ENCODE measurements at places on chromosomes 6 and 20.

DNA sequence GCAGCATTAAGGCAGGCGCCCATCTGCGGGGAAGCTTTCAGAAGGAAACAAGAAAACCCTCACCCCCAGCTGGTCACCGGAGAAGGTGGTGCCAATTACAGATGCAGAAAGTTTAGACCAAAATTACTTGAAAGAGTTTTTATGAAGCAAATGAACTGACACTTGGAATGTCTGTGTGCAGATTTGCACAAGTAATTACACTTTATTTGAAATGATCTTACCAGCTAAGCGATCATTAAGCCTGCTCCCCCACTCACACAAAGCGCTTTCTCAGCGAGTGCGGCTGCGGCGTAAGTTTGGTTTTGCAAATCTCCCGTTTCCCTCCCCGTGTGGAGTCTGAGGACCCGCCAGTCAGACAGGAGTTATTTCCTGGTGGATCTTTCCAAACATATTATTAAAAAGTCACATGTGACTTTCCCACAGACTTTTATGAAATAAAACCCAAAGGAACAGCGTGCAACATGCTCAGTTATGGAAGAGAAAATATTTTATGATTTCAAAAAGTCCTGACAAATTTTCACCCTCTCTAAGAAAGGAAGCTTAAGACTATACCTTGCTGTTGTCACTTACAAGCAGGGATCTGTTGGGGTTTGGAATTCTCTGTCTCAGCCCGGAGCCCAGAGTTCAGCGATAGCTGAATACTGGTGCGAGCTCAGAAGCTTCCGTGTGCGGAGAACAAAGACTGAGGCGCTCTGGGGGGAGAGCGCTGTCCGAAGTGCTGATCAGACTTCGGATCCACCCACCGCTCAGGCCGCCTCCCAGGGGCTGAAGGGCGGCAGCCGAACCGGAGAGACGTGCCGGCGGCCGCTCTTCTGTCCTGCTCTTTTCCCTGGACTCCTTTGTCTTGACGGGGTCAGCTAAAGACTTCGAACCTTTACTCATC lies 2.7 kb upstream of the MYT1 start:
- DNase-seq = no peak

- no peak for DNase-seq
These were observed 13.0 kb downstream of the PXDC1 start for GRCh38 chr6:3738381-3739131.

DNA sequence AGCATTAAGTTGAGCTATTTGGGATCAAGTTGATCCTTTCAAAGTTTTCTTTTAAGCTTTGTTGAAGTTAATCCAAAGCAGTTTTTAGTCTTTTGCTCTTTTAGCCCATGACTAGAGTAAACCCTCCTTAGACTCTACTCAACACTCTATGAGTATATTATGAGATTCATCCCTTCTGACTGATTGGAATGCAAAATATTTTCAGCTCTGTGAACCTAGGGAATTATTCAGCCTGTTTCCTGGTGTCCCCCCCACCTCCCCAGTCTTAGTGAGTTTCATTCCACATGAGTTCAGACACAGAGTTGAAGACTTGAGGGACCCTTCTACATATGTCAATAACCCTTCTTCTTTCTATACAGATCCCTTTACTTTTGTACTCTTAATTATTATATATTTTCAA lies 413.7 kb downstream of the RFPL4B start:
- DNase-seq = no peak

DNA sequence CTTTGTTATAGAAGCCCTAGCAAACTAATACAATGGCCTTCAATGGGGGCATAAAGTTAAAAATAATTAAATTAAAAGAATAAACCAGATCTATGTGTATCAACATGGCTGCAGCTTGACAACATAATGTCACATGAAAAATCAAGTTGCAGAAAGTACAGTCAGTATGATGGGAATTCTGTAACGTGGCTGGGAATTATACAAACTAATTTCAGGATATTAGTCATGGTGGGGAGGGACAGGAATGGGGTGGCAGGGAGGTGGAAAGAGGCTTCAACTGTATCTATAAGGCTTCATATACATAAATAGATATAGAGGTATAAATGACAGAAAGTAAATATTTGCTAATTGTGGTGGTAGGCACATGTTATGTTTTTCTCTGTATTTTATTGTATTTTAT lies 107.1 kb downstream of the UNC5CL start:
- no peak for DNase-seq

GRCh38 chr20:32350421-32350820 lies 7.7 kb upstream of the ASXL1 start:
- DNase-seq = no peak

DNA sequence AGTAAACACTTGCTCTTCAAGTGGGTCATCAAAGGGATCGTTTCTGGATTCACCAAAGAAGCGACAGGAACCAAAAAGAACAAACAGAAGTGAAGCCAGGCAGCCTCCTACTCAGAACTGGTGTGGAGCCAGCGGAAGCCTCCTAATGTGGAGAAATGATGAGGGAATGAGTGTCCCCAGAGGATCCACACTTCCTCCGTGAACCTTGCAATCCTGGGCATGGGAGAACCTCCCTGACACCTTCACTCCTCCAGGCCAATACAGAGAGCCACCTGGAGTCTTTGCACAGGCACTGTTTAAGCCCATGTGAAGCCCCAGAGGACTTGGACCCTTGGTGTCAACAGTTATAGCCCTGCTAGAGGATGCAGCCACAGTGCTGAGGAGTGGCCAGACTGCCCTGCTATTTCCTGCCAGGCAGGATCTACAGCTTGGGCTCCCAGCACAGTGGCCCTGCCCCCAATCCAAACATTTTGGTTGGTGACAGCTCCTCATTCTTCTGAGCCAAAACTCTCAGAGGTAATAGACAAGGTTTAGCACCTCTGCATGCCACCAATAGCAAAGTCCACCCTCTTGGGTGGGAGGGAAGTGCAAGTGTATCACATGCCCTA lies 23.2 kb upstream of the SERINC1 start:
- DNase-seq = no peak

- no peak for DNase-seq
These were observed 3.5 kb downstream of the NUP153 start for GRCh38 chr6:17703256-17703694.

DNA sequence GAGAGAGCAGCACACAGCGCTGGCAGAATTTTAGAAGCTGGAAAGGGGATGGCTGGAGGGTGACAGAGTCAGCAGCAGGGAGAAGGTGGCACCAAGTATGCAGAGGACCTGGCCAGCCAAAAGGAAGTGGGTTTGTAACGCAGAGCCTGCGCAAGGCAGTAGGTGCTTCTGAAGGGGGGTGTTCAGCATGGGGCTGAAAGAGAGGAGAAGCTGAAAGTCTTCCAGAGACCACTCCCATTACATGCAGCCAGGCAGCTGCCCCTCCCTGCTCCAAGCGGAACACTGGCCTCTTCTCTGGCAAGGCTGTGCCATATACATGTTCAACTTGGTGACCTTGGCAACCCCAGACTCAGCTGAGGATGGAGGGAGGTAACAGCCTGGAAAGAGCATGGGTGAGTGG lies 42.1 kb upstream of the TULP1 start:
- no peak for DNase-seq

DNA sequence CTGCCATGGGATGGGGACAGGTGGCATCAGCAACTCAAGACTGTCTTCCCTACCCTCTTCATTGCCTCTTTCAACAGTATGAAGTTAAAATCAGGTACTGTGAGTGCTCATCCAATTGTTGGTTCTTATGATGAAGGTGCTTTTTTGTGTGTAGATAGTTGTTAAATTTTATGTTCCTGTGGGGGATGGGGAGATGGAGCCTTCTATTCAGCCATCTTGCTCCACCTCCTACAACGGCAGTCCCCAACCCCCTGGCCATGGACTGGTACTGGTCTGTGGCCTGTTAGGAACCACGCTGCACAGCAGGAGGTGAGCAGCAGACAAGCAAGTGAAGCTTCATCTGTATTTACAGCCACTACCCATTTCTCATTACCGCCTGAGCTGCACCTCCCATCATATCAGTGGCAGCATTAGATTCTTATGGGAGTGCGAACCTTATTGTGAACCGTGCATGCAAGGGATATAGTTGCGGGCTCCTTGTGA lies 47.8 kb upstream of the TOP1 start:
- no peak for DNase-seq

- no peak for DNase-seq
These were observed 27.4 kb upstream of the APCDD1L start for GRCh38 chr20:58542411-58543095.

DNA sequence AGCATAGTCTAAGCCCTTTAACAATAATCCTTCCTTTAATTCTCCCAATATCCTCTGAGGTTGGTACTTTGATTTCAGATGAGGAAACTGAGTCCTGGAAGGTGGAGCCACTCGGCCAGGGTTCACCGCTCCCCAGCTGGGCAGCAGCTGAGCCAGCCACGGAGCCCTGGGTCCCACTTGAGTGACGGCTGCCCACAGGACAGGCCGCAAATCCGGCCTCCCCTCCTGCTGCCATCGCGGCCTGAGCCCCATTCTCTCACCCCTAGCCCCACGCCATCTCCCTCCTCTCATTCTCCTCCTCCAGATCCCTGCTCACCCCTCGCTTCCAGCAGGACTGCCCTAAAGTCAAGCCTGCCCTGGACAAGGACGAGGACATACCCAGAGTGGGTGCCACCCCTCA lies 41.4 kb downstream of the AGPAT4 start:
- DNase-seq = no peak

DNA sequence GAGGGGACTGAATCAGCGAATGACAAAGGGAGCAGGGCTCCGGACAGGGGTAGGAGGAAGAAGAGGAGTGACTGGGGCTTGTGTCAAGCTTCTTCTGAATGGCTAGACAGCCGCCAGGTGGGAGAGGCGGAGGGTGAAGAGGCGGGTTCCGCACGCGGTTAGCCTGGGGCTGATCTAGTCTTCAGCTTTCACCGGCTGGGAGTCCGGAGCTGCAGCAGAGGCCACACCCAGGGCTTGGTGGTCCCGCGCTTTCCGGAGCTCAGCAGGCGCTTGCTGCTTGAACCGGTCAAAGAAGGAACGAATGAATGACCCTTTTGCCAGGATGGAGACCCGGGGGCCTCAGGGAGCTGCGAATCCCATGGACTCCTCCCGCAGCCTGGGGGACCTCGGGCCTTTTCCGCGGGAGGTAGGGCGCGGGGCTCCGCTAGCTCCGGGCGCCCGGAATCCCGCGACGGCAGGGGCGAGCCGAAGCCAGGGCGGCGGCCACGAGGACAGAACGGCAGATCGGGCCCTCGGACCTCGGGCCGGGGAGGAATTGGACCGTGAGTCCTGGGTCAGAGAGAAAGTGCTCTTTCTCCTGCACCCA lies at the start of gene C6orf141:
Gene C6orf141, plus strand, starts transcription at position 177 of the 586 bp plus-strand sequence. Its CDS starts 125 bp downstream, at position 302.
- peak; percentile 3 for DNase-seq
